Stimulated activated CD8-positive, alpha-beta memory T cell treated with anti-CD3 and anti-CD28 coated beads, Interleukin-4, amount 100 ng/mL, for 4 hours (primary cell): ENCODE measurements at places on chromosomes 1 and 21.

- DNase-seq, result no peak
Observed at GRCh38 chr1:235945775-235946570, 79.3 kb upstream of the LYST start.

GRCh38 chr1:76374086-76374485 is 299.5 kb downstream of the ST6GALNAC3 start:
- DNase-seq, result no peak

- DNase-seq, result no peak
Observed at GRCh38 chr1:78155121-78155520, 109.4 kb downstream of the GIPC2 start.

DNA sequence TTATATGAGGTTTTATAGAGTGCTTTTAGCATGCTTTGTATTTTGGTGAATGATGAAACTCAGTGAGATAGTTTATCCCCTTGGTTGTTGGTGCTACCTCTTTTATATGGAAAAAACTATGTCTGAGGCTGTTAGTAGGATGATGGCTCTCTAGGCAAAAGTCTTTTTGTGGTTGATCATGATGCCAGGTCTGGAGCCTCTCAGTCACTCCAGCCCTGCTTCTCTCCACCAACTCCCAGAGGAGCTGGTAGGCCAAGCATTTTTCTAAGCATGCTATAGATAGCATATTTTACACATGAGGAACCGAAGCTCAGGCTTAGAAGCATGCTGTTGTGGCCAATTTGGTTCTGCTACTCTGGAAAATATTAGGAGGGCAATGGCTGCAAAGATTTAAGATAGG is 82.2 kb downstream of the FMN2 start:
- DNase-seq, result no peak

- no peak for DNase-seq
Observed at GRCh38 chr1:180939073-180939710, 26.5 kb downstream of the KIAA1614 start.

DNA sequence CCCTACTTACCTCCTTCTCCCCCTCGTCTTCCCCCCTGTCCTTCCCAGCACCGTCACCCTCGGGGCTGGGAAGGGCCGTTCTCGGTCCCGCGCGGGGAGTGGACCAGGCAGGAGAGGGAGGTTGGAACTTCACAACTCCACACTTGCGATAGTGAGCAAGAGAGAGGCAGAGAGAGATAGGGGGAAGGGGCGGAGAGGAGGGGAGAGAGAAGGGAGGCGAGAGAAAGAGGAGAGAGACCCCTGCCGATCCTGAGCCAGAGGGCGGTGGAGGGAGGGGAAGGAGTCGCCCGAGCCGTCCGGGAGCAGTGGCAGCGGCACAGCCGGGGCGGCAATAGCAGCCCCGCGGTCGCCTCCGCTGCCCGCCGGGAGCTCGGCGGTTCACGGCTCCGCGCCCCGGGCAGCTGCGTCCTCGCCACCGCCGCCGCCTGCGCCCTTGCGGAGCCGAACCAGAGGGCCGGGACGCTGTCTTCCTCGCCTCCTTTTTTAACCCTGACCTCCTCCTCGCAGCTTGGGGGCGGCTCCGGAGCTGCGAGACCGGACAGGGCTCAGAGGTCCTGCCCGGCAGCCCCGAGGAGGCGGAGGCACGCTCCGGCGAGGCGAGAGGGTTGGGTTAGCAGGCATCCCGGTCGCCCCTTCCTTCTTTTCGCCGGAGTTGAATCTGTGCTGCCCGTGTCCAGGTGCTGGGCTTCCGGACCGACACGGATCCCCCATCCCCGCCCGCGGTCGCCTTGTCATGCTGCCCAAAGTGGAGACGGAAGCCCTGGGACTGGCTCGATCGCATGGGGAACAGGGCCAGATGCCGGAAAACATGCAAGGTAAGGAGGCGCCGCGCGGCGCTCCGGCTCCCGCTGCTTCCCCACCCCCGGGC is 11.7 kb downstream of the NR5A2 start:
- DNase-seq, result no peak

- no peak for DNase-seq
Observed at GRCh38 chr21:40729761-40730425, 117.1 kb downstream of the DSCAM start.

DNA sequence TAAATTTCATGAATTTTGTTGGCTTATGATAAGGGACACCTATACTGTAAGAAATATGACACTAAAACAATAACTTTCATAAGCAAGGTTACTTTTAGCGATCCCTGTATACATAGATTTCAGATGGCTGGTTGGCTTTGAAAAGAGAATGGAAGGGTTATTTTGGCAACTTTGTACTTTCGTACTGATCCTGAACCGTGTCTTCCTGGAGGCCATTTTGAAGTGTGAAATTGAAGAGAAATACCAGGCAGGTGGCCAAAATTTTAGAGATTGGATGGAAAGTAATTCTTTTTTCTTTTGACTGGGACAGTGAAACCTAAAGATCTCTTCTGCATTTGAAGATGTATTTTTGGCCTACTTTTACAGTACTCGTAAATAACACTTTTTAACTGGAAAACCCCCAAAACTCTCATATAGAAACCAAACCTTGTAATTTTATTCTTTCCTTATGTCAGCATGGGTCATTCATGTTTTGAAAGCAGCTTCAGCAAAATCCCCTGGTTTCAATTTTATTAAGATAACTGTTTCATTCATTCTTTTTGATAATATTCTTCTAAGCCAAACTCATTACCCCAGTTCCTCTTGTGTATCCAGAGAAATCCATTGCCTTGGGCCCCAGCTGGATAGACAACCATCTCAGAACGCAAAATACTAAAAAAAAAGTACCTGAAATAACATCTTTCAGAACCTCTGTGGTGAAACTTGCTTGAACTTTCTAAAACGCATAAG is 38.4 kb upstream of the ZNF281 start:
- no peak for DNase-seq

GRCh38 chr1:119656410-119656955 is 8.4 kb upstream of the ZNF697 start:
- DNase-seq, result no peak

- DNase-seq, result no peak
Observed at GRCh38 chr1:46749921-46750404, 31.0 kb upstream of the EFCAB14 start.

GRCh38 chr1:62362061-62362917 is 43.1 kb upstream of the KANK4 start:
- DNase-seq, result no peak

GRCh38 chr1:234553240-234554188 is 56.5 kb downstream of the IRF2BP2 start:
- DNase-seq, result no peak

DNA sequence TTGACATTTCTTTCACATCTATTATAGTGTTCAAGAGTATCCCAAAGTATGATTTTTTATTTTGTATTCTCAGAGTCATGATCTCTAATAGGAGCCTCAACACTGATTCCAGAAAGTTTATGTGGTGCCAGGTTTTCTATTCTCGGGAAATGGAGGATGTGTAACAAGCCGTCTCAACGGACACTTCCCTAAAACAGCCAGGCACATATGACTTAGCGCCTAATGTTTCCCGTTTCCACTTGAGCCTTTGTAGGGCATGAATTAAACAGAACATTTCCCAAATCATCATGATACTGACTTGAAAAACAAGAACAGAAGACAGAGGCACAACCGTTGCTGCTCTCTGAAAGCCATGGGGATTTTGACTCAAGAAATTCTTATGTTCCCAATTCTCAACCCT is 8.0 kb downstream of the CYYR1 start:
- no peak for DNase-seq

- DNase-seq, result no peak
Observed at GRCh38 chr1:214329470-214330220, 48.7 kb downstream of the SMYD2 start.

DNA sequence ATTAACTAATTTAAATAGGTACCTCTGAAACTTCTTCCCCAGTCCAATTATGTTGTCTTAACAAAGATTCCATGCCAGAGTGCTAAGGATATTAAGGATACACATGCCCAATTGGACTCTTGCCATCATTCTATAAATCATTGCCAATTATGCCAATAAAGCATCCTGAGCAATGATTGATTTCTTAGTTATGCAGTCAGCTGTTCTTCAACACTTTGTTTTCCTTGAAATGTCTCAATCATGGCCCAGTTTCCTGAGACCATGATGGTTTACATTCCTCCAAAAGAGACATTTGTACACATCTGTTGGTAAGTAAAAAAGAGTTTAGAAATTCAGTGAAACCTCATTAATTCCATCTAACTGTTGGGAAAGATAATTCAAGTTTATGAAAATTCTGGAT is 180.4 kb upstream of the PKN2 start:
- DNase-seq, result no peak

DNA sequence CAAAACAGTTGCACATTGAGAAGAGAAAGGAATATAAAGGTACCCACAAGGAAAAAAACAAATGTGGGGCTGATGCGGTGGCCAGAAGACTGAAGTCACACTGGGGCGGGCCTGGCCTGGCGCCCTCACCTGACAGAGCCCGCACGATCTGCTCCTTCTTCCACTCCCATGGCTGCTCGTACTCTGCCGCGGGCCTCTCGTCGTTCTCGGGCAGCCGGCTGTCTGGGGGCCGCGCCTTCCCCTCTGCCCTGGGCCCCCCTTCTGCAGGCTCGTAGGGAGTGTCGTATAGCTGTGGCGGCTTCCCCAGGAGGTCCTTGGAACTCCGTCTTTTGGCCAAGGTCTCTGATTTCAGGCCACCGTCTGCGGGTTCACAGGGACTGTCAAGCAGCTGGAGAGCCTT is 13.1 kb upstream of the TDRD10 start:
- no peak for DNase-seq

GRCh38 chr21:41802684-41803083 is 35.8 kb upstream of the RIPK4 start:
- DNase-seq, result no peak

- no peak for DNase-seq
Observed at GRCh38 chr1:37995751-37996345, 6.0 kb upstream of the SF3A3 start.

DNA sequence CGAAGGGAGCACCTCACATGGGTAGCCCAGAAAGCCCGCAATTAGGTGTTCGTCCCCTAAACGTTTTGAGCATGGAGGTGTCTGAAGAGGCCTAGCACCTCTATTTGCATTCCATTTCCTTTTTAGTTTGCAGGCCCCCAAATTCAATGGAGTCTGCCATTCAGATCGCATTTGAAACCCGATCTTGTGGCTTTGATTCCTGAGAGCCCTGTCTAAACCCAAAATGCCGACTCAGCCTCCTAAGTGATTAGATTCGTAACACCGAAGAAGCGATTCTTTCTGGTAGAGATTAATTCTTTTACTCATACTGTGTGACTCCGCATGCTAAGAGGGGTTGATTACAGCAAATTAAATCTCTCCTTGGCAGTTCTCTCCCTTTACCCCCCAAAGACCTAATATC is 415.2 kb upstream of the KAZN start:
- DNase-seq, result no peak

DNA sequence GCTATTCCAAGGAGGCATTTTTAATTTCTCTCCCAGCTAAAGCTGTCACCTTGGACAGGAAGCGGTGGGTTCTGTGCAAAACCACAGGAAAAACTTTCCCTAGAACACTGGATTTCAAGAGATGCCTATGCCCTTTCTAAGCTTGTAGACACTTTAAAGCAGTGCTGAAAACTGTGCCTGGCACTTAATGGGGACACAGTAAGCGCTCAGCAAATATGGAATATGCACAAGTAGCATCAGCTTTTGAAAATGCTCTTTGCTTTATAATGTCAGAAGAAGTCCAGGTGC is 50.9 kb upstream of the TARBP1 start:
- no peak for DNase-seq

- no peak for DNase-seq
Observed at GRCh38 chr1:85502171-85502570, 37.2 kb upstream of the DDAH1 start.

GRCh38 chr1:157961805-157962762 is 31.4 kb upstream of the KIRREL1 start:
- no peak for DNase-seq

GRCh38 chr1:235642011-235642942 is 7.3 kb downstream of the GNG4 start:
- peak; percentile 37 for DNase-seq

DNA sequence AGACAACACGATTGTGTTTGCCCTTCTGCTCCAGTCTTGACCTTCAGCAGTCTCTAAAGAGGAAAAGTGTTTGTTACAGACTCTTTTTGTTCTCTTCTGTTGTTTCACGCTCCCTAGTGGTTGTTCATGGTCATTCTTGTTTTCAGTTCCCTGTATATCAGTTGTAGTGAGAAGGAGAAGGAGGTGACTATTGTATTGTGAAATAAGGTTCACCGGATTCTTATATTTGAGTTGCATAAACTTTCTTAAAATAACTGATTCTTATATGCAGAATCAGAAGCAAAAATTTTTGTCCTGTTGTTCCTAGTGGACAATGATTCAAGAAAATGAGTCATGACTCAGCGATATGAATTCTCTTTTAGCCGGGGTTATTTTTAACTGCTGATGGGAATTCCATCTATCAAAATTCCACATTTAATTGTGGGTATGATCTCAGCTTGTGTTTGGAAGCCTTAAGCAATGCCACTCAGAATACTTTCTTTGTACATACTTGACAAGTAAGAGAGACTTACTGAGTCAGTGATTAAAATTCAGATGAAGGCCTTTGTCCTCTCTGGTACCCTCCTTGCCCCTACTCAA is 152.2 kb downstream of the CLEC20A start:
- no peak for DNase-seq

DNA sequence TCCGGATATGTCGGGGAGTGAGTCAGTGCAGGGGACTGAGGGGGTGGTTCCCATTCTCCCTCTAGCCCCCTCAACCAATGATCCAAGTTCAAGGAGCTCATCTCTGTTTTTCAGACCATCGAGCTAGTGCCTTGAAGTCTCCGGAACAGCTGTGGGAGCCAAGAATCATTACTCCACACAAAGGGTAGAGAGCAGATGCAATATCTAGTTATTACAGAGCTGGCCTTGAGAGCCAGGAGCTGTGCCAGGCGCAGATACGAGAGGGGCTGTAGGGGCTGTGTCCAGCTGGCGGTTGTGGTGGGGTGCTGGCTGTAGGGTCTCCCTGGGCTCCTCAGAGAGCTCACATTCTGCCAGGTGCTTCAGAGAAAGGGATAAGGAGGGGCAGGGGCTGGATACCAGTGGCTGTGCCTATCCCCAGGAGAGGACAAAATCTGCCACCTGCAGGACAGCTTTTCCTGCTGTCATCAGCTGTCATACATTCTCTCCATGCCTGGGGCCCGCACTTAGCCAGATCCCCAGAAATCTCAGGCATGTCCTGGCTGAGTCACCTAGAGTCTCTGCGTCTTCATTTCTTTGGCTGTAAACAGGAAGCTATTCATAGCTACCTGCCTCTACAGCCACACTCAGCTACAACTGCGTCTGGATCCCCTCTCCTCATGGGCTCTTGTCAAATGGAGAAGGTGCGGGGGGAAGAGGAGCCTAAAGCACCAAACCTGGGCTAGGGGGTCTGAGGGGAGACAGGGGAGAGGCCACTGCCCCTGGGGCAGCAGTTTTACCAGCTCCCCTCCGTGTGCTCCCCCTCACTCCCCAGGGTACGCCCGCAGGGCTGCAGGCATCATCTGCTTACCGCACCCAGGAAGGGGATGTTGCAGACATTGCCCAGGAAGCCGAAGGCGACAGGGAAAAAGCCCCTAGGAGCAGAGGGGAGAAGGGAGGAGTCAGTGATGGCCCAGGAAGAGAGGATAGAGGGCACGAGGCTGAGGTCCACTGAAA is 2.4 kb upstream of the KISS1 start:
- DNase-seq, result no peak
